ENCODE measurements at places on chromosomes 7 and 10. TPM values are rescaled to one million over a fixed set of nuclear protein-coding genes. Genes with fewer than 3 reads are reported as not detected.

GRCh38 chr7:23120106-23120505 lies 14.5 kb downstream of the KLHL7 start:
- H3K36me3 ChIP-seq: no peaks in the 10 kb centered on the region
- no peak overlapping the region for H3K4me3 ChIP-seq
- no peak for DNase-seq
- H3K27me3 ChIP-seq: no peaks in the 10 kb centered on the region
- H3K27ac ChIP-seq: no peak overlapping the region
- H3K4me1 ChIP-seq: no peaks in the 10 kb centered on the region

DNA sequence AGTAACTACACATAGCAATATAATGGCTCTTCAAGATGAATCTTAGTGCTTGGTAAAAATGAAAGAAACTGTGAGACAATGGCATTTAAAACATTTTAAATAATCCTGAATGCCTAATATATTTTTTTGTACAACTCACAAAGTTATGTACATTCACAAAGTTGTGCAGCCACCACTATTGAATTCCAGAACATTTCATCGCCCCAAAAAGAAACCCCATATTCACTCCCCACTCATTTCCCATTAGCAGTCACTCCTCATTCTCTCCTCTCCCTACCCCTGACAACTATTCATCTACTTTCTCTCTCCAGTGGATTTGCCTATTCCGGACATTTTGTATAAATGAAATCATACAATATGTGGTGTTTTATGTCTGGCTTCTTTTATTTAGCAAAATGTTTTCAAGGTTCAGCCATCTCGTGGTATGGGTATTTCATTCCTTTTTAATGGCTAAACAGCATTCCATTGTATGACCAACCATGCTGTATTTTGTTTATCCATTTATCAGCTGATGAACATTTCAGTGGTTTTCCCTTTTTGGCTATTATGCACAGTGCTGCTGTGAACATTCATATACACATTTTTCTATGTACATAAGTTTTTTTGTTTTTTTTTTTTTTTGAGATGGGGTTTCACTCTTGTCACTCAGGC lies 34.7 kb downstream of the ENTPD7 start:
- no peak overlapping the region for H3K4me3 ChIP-seq
- no peaks in the 10 kb centered on the region for H3K27me3 ChIP-seq
- H3K27ac ChIP-seq: no peak overlapping the region
- H3K4me1 ChIP-seq: no peaks in the 10 kb centered on the region
- peak; percentile 12 for DNase-seq

Gene ARMC3
- 0.40 TPM for total RNA-seq

Gene TRIL
- 0.12 TPM for total RNA-seq

Measured in PC-3 (cell line).